Activated T-cell treated with anti-CD3 and anti-CD28 coated beads, Interleukin-2, amount 50 U/mL, for 72 hours (primary cell): ENCODE measurements at places on chromosomes 3 and 15.

- DNase-seq, result peak; percentile 27
These were observed 3.6 kb upstream of the SMAD6 start for GRCh38 chr15:66698318-66698961.

- no peak for DNase-seq
These were observed 185.0 kb upstream of the PRICKLE2 start for GRCh38 chr3:64410226-64410625.

- no peak for DNase-seq
These were observed 20.6 kb upstream of the IFT57 start for GRCh38 chr3:108242776-108243175.

GRCh38 chr3:187951452-187952190 lies 202.3 kb upstream of the LPP start:
- no peak for DNase-seq

DNA sequence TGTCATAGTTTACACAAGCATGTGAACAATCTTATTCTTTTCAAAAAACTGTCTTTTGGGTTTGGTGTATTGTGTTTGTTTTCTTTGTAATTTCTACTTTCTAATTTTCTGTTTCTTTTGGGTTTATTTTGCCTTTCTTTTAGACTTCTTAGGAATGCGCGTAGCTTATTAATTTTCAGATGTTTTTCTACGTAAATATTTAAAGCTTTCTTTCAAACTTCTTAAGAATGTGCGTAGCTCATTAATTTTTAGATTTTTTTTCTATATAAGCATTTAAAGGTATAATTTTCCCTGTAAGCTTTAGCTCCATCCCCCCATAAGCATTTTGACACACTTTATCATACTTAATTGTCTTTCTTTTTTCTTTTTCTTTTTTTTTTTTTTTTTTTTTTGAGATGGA lies 55.2 kb downstream of the RAD54L2 start:
- no peak for DNase-seq
